ENCODE measurements at places on chromosomes 1 and 21.

GRCh38 chr1:169892927-169893644 lies 610 bp downstream of the SCYL3 start:
- no peak for DNase-seq

DNA sequence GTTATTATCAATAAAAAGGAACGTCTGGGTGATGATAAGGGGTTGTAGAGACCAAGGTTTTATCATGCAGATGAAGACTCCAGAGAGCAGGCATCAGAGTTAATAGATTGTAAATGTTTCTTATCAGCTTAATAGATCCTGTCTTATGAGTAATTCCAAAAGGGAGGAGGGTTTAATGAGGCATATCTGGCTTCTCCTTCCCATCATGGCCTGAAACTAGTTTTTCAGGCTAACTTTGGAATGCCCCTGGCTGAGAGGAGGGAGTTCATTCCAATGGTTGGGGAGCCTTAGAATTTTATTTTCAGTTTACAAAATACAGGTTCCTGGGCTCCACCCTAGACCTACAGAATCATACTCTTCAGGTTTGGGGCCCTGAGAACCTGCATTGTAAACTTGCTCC lies 13.5 kb downstream of the PLA2G2D start:
- no peak for DNase-seq

GRCh38 chr1:66375125-66375524 lies 158.8 kb upstream of the SGIP1 start:
- no peak for DNase-seq

GRCh38 chr1:44072204-44072603 lies 40.9 kb upstream of the SLC6A9 start:
- no peak for DNase-seq

- no peak for DNase-seq
These were observed 108.8 kb downstream of the PLXNA2 start for GRCh38 chr1:208135354-208135753.

DNA sequence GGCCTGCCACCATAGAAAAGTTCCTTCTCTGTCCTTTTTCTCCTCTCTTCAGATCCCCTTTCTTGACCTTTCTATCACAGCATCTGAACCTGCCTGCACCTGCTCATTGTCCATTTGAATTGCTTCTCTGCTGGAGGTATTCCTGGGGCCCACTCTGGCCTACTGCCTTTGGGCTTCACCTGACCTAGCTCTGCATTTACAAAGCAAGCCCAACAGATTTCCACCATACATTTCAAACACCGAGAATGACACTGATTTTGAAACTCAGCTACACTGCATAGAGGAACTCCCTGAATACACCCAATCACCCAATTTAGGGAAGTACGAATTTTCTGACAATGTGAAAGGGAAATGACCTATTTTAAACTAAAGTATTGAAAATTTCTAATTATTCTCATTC lies 284.5 kb upstream of the USP25 start:
- DNase-seq, result no peak

DNA sequence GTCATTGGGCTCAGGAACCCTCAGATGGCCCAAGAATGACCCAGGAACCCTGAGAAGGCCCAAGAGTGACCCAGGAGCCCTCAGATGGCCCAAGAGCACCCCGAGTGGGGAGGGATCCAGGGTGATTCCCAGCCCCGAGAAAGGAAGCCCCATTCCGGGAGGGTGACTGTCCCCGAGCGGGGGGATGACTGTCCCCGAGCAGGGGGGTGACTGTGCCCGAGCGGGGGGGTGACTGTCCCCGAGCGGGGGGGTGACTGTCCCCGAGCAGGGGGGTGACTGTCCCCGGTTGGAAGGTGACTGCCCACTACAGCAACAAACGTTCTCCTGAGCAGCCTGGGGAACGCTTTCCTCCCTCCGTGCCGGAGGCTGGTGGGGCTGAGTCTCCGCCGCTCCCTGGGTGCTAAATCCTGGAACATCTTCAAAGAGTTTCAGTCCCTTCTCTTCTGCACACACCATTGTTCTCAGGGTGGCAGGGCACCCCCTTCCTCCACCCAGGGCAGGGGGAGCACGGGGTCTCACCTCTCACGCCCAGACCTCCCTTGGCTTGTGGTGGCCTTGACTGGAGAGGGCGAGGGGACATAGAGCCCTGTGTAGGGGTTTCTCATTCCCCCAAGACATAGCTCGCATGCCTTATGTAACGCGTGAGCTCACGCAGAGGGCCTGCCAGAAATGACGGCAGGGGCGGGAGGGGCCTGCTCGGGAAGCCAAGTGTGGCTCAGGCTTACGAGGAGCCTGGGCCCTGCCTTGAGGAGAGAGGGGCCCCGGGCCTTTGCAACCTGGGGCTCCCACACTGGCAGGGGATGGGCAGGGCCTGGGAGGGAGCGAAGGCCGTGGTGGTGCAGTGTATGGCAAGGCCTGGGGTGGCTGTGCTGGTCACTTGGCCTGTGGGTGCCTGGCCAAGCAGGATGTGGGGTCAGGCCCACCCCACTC lies 14.3 kb upstream of the SKI start:
- no peak for DNase-seq

DNA sequence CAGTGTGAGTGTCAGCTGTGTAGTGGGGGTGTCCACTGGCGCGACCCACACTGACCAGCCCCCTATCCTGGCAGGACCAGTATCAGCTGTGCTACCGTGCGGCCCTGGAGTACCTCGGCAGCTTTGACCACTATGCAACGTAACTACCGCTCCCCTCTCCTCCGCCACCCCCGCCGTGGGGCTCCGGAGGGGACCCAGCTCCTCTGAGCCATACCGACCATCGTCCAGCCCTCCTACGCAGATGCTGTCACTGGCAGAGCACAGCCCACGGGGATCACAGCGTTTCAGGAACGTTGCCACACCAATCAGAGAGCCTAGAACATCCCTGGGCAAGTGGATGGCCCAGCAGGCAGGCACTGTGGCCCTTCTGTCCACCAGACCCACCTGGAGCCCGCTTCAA lies 28.1 kb upstream of the KDM4A start:
- no peak for DNase-seq

DNA sequence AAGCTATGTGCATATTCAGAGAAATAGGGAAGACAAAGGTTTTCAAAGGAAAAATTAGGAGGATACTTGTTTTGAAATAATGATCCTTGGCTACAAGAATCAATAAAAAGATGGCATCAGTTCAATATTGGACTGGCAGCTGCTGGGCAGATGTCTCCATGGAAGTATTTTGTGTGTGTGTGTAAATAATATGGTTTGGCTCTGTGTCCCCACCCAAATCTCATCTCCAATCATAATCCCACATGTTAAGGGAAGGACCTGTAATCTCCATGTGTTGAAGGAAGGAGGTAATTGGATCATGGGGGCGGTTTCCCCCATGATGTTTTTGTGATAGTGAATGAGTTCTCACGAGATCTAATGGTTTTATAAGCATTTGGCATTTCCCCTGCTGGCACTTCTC lies 40.4 kb upstream of the LRRC7 start:
- DNase-seq, result no peak

- no peak for DNase-seq
These were observed 279.5 kb downstream of the DUSP10 start for GRCh38 chr1:221462345-221462744.
